Stimulated activated CD4-positive, alpha-beta T cell treated with anti-CD3 and anti-CD28 coated beads, TNF-alpha, amount 100 ng/mL, for 1 hour (primary cell): ENCODE measurements at places on chromosomes 16 and 17.

GRCh38 chr17:39000021-39000601 lies 32.9 kb upstream of the FBXO47 start:
- no peak for DNase-seq

DNA sequence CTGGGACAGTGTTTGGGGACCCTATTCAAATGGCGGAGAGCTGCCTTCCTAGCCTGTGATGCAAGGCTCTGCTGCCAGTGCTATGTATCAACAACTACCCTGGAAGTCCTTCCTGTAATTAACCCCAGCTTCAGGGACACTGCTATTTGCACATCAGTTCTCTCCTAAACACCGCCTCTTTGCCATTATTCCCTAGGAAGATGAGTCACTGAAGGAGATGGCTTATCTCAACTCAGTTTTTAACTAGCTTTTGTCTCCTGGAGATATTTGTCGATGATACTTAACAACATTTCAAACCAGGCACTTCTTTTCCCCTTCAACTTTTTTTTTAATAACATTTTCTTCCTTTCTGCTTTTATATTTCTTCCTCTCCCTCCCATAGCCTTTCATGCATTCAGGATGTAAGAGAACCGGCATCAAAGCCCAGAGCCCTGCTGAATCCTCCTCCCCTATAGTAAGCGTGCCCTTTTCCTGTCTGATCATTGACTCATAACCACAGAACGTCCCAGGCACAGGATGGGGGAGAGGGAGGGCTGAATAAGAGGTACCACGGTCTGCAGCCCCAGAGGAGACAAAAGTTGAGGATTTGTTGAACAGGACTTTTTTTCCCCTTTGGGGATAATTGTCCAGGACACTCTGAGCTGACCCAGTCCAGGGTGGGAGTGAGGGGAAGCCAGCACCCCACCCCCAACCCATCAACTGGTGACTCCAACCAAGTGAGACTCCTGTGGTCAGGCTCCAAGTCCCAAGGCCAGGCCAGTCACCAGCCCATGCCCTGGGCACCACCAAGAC lies 387.8 kb upstream of the SALL1 start:
- no peak for DNase-seq

GRCh38 chr16:88817785-88818574 lies 6.3 kb upstream of the APRT start:
- no peak for DNase-seq

DNA sequence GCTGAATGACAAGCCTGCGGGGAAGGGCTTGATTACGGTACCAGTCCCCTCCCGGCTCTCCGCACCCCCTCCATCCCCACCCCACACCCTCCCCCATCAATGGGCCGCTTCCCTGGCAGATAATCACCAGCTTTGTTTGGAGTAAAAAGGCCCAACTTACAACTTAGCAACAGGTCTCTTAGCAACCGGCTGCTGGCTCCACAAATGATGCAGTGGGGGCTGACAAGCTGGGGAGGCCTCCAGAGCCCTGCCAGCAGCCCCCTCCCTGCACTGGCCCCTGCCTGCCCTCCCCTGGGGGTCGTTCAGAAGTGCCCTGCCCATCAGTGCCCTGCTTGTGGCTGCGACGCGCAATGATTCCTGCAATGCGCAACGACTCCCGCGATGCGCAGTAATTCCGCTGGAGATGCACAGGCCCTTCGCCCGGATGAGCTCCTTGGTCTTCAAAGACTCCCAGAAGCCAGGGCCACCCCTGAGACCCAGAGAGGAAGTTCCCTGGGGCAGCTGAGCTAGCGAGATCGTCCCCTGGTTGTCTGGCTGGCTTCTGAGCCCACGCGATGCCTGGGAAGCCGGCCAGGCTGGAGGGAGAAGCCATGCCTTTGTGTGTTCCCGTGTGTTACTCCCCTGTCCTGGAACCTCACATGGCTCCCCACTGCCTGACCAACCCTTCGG lies 23.3 kb downstream of the CPNE2 start:
- DNase-seq = no peak

- no peak for DNase-seq
Measured at GRCh38 chr16:1773703-1774447, 941 bp upstream of the MRPS34 start.

GRCh38 chr17:67328026-67328425 lies 38.4 kb downstream of the PSMD12 start:
- no peak for DNase-seq

GRCh38 chr16:30901201-30902028 lies 5.0 kb downstream of the CTF1 start:
- no peak for DNase-seq

GRCh38 chr17:4788807-4789700 lies at the start of gene GLTPD2:
TSS of gene GLTPD2 (plus strand) at chr17:4788964. CDS start at chr17:4789012, 48 bp downstream.
- DNase-seq = no peak

DNA sequence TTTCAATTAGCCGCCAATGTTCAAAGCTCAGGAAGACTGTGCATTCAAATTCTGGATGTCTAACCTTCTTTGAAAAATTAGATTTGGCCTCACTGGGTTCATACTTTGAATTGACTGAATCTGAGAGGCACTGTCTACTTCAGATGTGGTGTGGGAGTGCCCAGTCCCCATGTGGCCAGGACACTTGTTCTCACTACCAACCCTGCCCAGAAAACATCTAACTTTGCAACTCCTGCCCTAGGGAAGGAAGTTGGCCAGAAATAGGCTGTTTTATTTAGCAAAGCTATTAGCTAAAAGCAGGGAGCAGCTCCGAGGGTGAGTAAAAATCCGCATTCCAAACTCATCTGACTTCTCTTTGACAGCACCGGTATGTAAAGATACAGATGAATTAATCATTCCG lies 86.3 kb downstream of the XYLT1 start:
- DNase-seq = no peak

- DNase-seq = no peak
Measured at GRCh38 chr17:38617074-38617860, 11.5 kb upstream of the SRCIN1 start.

- no peak for DNase-seq
Measured at GRCh38 chr16:84159007-84159406, 13.9 kb downstream of the DNAAF1 start.

GRCh38 chr16:48024042-48024441 lies 131.8 kb downstream of the ABCC12 start:
- no peak for DNase-seq

DNA sequence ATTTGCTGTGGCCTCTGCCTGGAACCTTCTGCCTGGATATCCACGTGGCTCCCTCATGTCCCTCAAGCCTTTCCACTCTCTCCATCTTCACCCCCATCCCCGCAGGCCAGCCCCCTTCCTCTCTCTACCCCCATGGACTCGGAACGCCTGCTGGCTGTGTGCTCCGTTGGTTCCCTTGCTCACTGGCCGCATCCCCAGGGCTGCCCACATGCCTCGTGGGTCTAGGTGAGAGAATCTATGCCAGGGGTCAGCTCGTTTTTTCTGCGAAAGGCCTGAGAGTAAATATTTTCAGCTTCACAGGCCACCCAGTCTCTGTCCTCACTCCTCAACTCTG lies 12.0 kb downstream of the SLC5A10 start:
- no peak for DNase-seq

DNA sequence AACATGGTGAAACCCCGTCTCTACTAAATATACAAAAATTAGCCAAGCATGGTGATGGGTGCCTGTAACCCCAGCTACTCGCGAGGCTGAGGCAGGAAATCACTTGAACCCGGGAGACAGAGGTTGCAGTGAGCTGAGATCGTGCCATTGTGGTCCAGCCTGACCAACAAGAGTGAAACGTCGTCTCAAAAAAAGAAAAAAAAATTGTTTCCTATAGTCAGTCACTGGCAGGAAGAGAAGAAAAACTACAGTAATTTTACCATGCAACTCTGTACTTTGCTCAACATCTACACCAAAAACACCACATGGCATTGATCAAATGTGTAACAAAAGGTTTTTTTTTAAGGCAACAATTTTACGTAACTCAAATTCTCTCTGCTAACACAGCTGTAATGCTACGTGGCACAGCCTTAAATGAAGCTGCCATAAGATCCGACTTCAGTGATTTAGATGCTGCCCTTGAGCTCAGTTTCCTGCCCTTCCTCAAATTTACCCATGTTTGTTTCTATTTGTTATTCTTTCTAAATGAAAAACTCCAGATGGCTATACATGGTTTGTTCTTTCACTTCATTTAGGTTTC lies 40.2 kb downstream of the CNOT1 start:
- no peak for DNase-seq

- no peak for DNase-seq
Measured at GRCh38 chr17:233473-233941, 52.1 kb upstream of the DOC2B start.

DNA sequence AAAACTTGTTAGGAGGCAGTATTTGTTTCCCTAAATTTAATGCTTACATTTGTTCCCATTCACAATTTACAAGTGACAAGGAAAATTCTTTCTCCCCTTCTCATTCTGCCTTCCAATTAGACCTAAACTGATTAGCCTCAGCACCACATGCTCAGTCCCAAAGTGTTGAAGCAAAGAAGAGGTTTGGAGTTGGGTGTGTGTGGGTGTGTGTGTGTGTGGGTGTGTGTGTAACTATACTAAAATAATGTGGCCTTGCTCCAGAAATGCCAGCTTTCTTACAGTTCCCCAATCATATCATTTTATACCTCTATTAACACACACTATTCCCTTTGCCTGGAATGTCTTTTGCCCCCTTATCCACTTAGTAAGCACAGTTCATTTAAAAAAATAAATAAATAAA lies 6.9 kb upstream of the UTP6 start:
- DNase-seq = no peak
